Stimulated activated CD4-positive, alpha-beta T cell treated with anti-CD3 and anti-CD28 coated beads, Interleukin-2, amount 100 ng/mL, for 48 hours (primary cell): ENCODE measurements at places on chromosomes 7 and 10.

DNA sequence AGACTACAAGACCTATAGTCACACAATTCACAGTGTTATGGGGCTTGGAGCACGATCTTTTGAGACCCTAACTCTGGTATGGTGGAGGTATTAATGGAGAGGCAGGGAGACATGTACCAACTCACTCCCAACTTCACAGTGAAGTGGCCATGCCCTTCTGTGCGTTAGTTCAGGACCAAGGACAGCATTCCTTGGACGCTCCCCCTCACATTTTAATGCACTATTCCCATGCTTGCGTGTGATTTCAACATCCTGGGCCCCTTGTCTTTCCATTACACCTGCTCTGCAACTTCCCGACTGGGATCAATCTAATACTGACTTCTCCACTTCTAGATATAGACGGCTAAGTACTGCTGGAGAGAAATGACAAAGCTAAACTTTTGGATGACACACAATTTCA is 72.7 kb downstream of the PLCE1 start:
- DNase-seq, result no peak

DNA sequence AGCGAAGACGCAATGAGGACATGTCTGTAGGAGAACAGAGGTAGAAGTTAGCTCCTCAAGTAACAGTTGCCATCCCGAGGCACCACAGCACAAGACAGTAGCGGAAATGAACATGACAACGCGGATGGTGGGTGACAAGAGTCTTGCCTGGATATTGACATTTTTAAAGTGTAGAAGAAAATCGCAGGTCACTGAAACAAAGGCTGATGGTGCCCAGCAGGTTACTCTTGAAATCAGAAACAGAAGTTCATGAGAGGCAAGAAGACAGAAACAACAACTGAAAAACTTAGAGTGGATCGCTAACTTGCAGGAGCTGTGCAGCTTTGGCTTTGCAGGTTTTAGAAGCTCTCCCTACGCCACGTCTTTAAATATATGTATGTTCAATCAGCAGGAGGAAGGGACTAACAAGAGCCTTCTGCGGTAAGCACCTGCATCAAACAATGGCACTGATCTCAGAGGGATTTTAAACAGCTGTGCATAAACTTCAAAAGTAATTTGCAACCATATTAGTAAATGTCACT is 1.8 kb downstream of the PRKCQ start:
- no peak for DNase-seq

GRCh38 chr7:28246921-28247461 is 66.4 kb upstream of the JAZF1 start:
- no peak for DNase-seq

GRCh38 chr7:5231811-5232484 is 41.9 kb downstream of the WIPI2 start:
- no peak for DNase-seq

GRCh38 chr7:31052841-31053601 is 913 bp downstream of the ADCYAP1R1 start:
- DNase-seq, result no peak

DNA sequence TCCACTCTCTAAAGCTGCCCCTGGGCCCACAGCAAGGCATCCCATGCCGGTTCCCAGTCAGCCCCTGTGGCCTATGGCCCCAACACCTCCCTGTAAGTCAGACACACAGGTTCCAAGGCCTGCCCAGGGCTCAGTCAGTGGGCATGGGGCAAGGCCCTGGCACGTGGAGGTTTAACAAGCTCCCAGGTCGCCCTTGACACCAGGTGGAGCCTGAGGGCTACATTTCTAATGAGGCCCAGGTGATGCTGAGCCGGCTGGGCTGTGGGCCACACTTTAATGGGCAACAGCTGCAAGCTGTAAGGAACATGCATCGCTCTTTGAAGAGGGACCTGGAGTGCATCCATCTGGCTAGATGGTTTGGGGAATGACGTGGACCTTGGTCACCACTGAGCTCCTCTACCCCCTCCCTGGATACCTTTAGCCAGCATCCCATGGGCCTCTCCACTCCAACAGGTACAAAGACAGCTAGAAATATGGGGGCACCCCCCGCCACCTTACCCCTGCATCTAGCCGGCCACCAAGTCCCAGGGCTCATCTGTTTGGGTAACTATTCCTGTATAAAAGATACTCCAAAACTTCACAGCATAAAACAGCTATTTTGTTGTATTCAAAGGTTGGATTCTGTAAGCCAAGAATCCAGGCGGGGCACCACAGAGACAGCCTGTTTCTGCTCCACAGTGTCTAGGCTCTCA is 122.5 kb downstream of the OAT start:
- no peak for DNase-seq

DNA sequence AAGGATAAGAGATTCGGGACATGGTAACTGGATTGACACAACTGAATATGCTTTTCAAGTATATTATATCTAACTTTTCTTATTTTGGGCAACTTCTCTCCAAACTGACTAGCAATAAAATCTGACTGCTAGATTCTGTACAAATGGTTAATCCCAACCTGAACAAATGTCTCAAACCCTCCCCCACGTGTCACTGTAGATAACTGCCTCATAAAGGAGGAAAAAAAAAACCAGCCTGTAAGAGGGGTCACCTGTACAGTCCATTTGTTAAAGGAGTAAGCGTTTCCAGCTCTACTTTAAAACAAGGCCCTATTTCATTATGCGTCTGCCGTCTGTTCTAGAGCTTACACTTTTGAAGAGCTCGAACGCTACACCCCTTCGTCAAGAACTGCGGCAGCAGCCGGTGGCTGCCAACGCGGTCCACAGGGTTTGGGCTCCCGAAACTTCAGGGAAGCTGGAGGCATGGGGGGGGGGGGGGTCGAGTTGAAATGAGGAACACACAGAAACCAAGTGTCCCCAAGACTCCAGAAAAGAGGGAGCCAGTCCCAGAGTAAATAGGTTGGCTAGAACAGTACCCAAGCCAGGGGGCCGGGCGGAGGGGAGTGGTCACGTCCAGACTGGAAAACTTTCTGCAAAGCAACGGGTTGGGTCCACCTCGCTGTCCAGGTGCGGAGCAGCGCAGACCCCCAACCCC is 492 bp downstream of the COG5 start:
- no peak for DNase-seq

DNA sequence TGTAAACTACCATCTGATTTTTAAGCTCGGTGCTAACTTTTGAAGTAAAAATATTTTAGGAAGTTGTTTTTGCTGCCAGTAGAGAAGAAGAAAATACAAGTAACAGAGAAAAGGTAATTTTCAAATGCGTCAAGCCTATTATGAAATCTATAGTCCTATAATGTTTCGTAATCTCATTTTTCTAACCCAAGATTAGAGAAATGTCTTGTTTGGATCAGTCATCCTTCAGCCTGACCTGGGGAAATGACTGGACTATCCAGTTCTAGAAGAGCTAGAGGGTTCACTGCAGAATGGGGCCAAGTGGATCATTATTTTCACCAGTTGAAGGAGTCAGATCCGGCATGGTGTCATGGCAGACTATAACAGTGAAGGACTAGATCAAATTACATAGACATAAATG is 62.7 kb upstream of the FGL2 start:
- no peak for DNase-seq

DNA sequence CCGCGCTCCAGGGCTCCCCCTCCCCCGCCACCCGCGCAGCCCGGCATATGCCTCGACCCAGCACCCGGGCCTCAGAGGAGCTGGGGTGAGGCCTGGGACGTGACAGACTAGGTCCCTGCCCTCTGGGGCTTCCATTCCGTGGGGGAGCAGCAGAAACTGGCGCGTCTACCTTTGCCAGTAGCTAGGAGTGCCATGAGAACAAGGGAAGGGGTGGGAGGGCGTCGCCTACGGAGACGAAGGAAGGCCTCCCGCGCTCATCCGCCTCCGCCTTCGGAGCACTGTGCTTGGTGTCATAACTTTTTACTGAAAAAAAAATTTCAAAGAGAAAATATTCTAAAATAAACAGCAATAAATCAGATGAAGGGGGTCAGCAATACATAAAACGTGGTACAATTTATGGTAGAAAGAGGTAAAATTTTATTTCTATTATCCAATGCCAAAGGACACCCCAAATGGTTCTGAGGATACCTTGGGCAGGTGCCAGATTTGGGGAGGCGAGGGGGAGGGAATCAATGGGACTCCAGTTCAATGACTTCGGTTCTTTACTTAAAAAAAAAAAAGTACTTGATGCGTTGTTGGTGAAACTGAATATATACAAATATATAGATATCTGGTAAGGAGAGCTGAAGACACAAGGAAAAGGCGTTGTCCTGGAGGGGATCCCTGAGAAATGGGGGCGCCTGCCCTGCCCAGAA is 35.1 kb upstream of the GRID1 start:
- no peak for DNase-seq

GRCh38 chr10:5945190-5945509 is 32.2 kb downstream of the IL15RA start:
- DNase-seq, result no peak

- DNase-seq, result no peak
Observed at GRCh38 chr10:3503299-3503698, 281.7 kb downstream of the KLF6 start.

DNA sequence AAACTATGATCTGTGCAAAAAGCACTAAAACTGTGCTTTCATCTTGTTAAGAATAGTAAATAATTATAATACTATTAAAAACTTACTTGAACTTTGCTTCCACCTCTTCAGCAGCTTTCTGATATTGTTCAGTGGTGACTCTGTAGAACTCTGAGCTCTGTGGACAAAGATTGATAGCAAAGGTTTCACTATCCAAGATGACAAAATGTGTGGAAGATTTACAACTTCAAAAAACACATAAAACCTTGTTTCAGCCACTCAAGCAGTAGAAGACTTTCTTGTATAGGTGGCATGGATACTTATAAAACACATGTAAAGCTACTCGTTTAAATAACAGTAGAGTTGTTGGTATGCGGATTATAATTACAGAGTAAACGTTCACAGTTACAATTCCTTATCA is 243.6 kb downstream of the CHCHD3 start:
- DNase-seq, result no peak

DNA sequence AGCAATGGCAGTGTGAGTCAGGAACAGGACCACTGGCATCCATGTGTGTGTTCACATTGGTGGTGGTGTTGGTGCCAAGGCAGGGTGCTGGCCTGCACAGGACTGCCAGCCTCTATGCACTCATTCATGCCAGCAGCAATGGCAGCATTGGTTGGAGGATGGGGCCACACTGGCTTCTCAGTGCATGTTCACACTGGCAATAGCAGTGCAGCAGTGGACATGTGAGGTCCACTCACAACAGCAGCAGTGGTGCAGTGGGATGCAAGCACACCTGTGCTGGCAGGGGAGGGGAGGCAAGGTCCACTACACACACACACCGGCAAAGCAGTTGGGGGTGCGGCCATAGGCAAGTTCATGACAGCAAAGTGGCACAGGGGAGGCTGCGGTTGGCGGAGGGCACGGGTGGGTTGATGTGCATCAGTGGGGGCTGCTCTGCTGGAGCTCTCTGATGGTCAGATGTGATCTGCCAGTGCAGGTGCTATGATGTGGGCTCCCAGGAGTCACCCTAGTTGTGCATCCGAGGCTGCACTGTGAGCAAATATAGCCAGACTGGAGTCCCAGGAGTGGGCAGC is 57.8 kb upstream of the TNKS2 start:
- DNase-seq, result no peak

GRCh38 chr10:121236621-121237020 is 361.6 kb downstream of the FGFR2 start:
- no peak for DNase-seq

DNA sequence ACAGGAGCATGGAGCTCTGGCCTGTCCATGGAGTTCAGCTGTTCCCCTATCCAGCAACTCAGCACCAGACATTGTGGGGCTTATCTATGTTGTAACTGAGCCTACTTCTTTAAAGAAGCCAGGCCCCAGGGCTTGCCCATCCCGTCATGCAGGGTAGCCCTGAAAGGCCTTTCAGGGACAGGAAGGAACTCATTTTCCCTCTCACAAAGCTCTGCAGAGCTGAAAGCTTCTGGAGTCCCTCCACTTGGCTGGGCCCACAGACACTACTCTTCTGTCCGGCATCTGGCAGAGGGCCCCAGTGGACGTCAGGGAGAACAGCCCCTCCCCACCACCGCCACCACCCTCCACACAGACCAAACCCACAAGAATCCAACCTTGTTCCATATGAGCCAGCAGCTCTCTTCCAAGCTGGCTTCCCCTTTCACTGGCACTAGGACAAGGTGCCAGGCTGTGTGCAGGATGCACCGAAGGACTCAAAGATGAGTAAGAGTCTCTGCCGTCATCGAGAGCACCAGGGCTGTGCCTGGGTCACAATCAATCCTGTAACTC is 33.1 kb downstream of the DENND2A start:
- DNase-seq, result no peak

GRCh38 chr10:29470843-29471543 is 163.8 kb downstream of the SVIL start:
- no peak for DNase-seq

- no peak for DNase-seq
Observed at GRCh38 chr7:46848944-46849343, 733.0 kb downstream of the TNS3 start.
